Fibroblast of lung (primary cell): ENCODE measurements at places on chromosomes 4 and X. TPM values are rescaled to one million over a fixed set of nuclear protein-coding genes. Genes with fewer than 3 reads are reported as not detected.

GRCh38 chrX:82816562-82816961 lies 691.5 kb upstream of the POU3F4 start:
- DNase-seq: peak; percentile 3

GRCh38 chr4:26028793-26029567 lies 115.0 kb downstream of the SMIM20 start:
- peak; percentile 57 for DNase-seq

GRCh38 chr4:71229477-71230270 lies 109.1 kb upstream of the SLC4A4 start:
- peak; percentile 50 for DNase-seq

AREG gene
- total RNA-seq: 1.5 and 2.0 TPM in 2 replicates

- DNase-seq: no peak
Observed at GRCh38 chrX:102339312-102340298, 92.6 kb downstream of the NXF2 start.

- no peak for DNase-seq
Observed at GRCh38 chrX:47222751-47223350, 4.4 kb downstream of the CDK16 start.

- DNase-seq: no peak
Observed at GRCh38 chr4:65923616-65924015, 253.3 kb upstream of the EPHA5 start.

- peak; percentile 79 for DNase-seq
Observed at GRCh38 chrX:123835661-123836371, 24.0 kb upstream of the XIAP start.

KIF4A gene
- total RNA-seq: 1.8 and 5.6 TPM in 2 replicates

GRCh38 chrX:36443007-36443406 lies 523.5 kb downstream of the CFAP47 start:
- DNase-seq: peak; percentile 39

- no peak for DNase-seq
Observed at GRCh38 chr4:3498407-3498806, 33.8 kb downstream of the LRPAP1 start.

GRCh38 chrX:17750436-17750835 lies 13.1 kb downstream of the SCML1 start:
- DNase-seq: no peak

DNA sequence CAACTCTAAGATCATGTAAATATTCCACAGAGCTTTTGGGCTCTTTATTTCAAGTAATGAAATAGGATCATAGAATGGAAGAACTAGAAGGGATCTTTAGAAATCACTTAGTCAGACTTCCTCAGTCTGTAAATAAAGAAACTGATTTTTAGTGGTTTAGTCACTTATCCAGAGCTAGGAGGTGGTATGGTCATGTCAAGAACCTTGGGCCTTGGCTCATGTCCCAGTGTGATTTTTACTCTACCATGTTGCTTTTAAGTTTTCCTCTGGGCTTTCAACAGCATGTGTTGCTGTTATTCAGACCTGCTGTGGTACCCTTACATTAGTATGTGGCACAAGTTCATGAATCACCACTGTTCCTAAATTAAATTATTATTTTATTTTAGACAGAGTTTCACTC lies 184.9 kb downstream of the FRAS1 start:
- peak; percentile 17 for DNase-seq

GRCh38 chr4:134754301-134755019 lies 552.9 kb upstream of the PABPC4L start:
- DNase-seq: no peak

- no peak for DNase-seq
Observed at GRCh38 chr4:158827543-158827981, 58.7 kb downstream of the FNIP2 start.

- DNase-seq: no peak
Observed at GRCh38 chr4:143355540-143356217, 19.0 kb downstream of the GAB1 start.

GRCh38 chr4:1416948-1417260 lies 10.7 kb upstream of the NKX1-1 start:
- no peak for DNase-seq

GRCh38 chr4:144289667-144290428 lies 149.3 kb upstream of the GYPA start:
- DNase-seq: no peak

MMRN1 gene
- total RNA-seq: under 0.01 TPM in 2 replicates

DNA sequence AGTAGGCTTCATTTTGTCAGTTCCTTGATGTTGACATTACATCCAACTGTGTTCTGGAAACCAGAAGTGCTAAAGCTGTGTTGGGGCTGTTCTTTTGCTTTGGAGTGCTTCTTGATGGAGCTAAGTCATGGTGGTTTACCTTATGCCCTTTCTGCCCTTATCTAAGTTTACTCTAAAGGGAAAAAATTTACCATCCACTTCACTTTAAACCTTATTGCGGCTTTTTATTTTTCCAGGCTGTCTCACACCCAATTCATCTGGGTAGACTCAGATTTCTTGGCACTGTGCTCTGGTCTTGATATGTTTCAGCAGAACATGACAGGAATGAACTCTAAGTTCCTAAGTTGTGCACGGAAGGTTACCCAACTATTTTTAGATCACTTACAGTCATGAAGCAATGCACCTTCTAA lies 104.7 kb upstream of the TTC29 start:
- peak; percentile 82 for DNase-seq

GRCh38 chrX:15340867-15341266 lies 5.5 kb upstream of the PIGA start:
- no peak for DNase-seq

NXF2B gene
- not detected in 2 replicates for total RNA-seq

- no peak for DNase-seq
Observed at GRCh38 chr4:148634476-148634875, 192.3 kb upstream of the NR3C2 start.

GRCh38 chrX:118116713-118117550 lies at the start of gene KLHL13:
Gene KLHL13, minus strand, starts transcription at chrX:118116810. Its CDS starts 88,337 bp downstream, at chrX:118028473.
- DNase-seq: peak; percentile 39
